ENCODE measurements at places on chromosomes 2 and 18. TPM values are rescaled to one million over a fixed set of nuclear protein-coding genes. Genes with fewer than 3 reads are reported as not detected.

SOWAHC gene
- polyA plus RNA-seq, result 10.2 TPM

DNA sequence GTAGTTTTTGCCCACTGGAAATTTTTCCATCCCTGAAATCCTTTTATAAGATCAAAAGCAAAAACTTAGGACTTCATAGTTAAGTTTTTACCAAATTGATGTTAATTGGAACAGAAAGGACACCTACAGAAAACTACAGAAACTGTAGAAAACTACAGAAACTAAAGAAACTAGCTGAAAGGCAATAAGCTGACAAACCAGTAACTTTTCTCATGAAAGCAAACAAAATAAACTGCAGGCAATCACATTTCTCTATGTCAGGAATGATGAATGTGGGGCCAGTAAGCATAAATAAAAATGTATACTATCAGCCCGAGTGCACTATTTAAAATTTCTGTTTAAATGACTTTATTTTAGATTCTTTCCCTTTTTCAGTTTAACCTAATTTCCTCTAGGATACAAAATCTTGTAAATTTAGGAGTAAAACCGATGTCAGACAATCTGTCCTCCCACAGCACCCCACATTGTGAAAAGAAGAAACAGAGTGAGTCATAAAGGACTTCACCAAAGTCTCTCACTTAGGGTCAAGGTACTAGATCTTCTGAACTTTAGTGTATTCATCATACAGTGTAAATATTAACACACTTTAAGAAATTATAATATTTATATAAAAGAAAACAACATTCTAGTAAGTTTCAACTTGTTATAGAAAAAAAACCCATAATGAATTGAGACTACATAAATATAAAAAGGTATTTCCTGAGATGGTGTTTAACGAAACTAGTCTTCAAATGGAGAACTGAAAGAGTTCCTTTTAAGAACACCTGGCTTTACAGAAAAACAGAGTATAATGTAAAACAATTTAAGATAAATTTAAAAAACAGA lies 46.6 kb downstream of the USP40 start:
- no peak for DNase-seq

DNA sequence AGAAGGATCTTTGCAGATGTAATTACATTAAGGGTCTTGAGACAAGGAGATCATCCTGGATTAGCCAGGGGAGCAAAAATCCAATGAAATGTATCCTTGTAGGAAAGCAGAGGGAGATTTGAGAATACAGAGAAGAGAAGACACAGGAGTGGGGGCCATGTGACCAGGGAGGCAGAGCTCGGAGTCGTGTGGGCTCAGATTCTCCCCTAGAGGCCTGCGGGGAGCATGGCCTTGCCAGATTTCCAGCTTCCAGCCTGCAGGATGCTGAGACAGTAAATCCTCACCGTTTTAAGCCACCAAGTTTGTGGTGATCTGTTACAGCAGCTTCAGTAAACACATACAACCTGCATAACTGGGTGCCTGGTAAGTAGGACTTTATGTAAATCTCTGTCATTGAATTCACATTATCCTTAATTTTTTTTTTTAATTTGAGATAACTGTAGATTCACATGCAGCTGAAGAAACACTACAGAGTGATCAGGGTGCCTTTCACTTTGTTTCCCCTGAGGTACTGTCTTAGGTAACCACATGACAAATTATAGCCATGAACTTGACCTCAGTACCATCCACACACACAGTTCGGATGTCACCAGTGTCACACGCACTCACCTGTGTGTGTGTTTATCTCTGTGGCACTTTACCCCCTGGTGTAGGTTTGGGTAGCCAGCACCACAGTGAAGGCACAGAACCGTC lies 138.4 kb upstream of the HDAC4 start:
- DNase-seq, result no peak

RBMS1 gene
- 146 TPM for polyA plus RNA-seq

GRCh38 chr2:197170208-197170607 lies 140.4 kb downstream of the ANKRD44 start:
- no peak for DNase-seq

DNA sequence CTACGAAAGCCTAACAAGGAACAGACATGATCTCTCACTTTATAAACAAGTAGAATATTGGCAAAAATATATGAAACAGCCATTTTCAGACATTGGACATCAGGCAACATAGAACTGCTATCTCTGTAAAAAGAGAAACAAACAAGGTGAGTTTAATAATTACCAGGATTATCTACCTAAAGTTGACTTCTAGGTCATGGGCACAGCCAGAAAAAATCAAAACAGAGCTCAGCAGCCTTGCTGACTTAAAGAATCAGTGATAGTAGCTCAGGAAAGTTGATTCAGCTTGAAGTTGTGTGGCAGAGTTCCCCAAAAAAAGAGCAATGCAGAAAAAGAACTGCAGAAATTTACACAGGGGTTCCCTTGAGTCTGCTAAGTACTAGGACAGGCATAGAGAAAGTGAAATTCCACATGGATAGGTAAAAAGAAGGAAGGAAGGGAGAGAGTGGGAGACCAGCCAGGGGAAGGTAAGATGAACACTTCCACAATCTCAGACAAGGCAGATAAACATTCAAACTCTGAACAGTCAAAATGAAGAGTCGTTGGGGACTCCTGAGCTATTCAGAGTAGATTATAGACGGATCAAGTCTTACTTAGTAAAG lies 102.0 kb downstream of the EXOC6B start:
- no peak for DNase-seq

- no peak for DNase-seq
These were observed 11.7 kb upstream of the GRHL1 start for GRCh38 chr2:9939587-9940485.

DNA sequence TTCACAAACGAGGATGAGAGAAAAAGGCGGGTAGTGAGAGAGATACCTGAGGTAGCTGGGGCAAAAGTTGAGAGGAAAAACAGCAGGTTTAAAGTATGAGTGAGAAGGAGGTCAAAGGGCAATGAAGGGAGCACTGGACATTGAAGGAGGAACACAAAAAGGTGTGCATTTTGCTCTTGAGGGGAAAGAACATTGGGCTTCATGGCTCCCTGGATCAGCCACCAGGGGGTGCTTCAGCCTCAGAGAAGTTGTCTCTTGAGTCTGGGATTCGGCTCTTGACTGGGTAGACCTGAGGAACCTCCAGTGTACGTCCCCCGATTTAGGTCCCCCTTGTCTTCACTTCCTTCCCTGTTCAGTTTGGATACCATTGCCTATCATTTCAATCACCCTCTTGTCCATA lies 128.5 kb downstream of the RAPGEF4 start:
- no peak for DNase-seq

GKN1 gene
- not detected for polyA plus RNA-seq

- DNase-seq, result no peak
These were observed 874.7 kb downstream of the NRXN1 start for GRCh38 chr2:50157279-50157678.

DNA sequence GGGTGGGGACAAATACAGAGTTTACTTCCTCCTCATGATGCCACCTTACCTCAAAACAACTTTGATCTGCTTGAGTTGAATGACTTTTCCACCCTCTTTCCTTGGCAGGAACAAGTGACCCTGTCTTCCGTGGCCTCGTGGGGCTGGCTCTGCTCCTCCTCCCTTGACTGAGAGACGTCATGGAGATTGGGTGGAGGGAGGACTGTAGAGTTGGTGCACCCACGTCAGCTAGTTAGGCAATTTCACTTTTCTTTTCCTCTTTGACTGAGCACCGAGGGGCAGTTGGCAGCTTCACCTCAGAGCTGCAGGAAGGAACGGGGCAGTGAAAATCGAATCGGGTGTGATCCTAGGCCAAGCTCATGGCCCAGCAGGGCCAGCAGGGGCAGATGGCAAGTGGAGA lies at the start of gene SP140:
Gene SP140 (plus strand): TSS at position 251 of the 400 bp plus-strand sequence. CDS start 109 bp downstream, at position 360.
- no peak for DNase-seq

- no peak for DNase-seq
These were observed 93.7 kb upstream of the MCFD2 start for GRCh38 chr2:47009253-47009767.

GRCh38 chr2:168710754-168711467 lies 91.5 kb upstream of the NOSTRIN start:
- no peak for DNase-seq

NDC80 gene
- 51.6 TPM for polyA plus RNA-seq

GRCh38 chr18:68445136-68445535 lies 269.8 kb downstream of the TMX3 start:
- DNase-seq, result no peak

GRCh38 chr18:3425030-3425429 lies 24.9 kb upstream of the TGIF1 start:
- no peak for DNase-seq

- no peak for DNase-seq
These were observed 17.5 kb downstream of the CYRIA start for GRCh38 chr2:16647992-16648617.

DNA sequence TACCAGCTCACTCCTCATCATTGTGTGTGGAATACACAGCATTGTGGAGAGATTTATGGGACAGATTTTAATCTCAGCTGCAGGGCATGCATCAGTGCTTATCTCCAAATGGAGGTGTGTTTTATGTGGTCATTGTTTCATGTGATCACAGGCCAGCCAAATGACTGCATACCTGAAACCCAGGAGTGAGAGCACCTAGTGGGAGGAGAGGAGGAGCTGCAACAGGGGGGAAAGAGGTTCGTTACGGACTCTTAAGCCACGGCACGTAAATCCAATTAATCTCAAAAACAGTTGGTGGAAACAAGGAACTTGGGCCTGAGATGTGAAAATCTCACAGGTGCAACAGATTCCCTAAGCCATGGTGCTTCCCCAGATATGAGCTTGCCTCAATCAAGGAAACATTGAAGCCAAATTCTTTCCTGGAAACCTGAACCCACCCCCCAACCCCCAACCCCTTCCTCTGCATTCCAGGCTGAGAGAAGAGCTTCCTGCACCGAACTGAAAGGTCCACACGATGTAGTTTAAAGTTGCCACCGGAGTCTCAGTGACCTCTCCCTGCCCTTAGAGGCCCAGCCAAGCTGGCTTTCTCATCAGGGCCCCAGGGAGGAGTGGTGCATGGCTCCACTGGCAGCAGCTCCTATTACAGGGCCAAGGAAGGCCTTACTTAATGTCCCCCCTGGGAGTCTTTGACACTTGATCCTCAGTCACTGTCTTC lies 167.4 kb downstream of the C1D start:
- DNase-seq, result no peak

DNA sequence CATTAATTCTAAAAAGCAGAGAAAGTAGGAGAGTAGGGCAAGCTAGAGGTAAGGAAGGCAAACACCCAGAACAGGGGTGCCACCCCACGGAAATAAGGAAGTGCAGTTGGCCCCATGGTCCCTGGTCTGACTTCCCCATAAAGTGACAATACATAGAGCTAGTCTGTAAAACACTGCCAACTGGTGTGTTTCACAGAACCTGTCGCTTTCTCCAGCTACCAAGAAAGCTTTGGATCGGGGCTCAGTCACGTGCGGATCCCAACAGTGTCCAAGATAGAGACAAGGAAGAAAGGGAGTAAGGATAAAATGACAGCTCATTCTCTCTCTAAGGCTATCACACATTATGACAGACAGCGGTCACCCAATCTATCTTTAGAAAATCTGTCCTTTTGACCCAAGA lies 36.4 kb downstream of the TBC1D8 start:
- no peak for DNase-seq

GALNT3 gene
- polyA plus RNA-seq, result 33.4 TPM

DNA sequence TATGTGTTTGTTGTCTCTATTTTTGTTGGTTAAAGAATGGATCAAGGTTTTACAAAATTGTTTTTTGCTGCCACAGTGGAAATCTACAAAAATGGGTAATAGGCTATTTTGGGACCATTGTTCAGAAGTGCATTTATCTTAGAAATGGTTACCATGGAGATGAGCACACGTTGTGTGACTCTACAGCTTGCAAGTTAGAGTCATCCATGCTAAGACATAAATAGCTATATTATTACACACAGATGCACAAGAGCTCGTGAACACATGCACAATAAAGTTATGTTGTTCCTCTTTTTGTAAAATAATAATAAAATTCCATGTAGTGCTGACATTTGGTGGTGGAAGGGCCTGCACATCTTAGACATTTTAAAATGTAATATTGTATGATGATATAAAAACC lies 15.5 kb upstream of the DUSP19 start:
- no peak for DNase-seq

GULP1 gene
- 108 TPM for polyA plus RNA-seq

GRCh38 chr18:21689736-21690135 lies 14.8 kb downstream of the ABHD3 start:
- no peak for DNase-seq

PJVK gene
- 11.3 TPM for polyA plus RNA-seq

RBFA gene
- 36.3 TPM for polyA plus RNA-seq

RAPGEF4 gene
- polyA plus RNA-seq, result 16.7 TPM

ACMSD gene
- polyA plus RNA-seq, result 1.8 TPM

DNA sequence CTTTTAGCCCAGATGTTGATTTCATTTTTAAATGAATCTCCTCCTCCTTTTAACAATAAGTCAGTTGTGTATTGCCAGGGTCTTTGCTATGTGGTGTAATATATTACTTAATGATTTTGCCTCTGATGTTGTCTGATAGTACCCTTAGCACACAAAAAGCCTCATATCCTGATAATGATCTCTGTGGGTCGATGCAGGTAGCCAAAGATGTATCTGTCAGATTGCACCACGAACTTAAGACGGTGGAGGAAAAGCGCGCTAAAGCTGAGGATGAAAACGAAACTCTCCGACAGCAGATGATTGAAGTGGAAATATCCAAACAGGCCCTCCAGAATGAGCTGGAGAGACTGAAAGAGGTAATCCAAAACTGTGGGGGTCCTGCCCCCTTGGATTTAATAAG lies 14.8 kb downstream of the MTCL1 start:
- DNase-seq, result no peak

DNA sequence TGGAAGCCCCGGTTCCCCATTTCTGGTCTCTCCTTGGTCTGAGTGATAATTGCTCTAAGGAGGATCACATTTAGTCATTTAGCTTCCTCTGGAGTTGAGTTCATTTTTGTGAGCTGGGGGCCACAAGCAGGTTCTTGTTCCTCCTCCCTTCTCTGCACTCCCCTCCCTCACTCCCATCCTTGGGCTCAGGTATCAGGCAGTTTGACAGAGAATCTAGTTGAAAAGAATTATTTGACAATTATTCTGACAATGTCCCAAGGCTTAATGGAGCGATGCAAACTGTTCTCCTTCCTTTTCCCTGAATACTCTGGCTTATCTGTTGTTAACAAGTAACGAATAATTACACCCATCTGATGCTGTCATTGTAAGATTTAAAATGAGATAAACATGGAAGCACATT lies 61.5 kb downstream of the SERPINB8 start:
- DNase-seq, result no peak

NTSR2 gene
- not detected for polyA plus RNA-seq

All from right lung (tissue), 10 donors.